ENCODE measurements at places on chromosomes 12 and 14. TPM values are rescaled to one million over a fixed set of nuclear protein-coding genes. Genes with fewer than 3 reads are reported as not detected.

GRCh38 chr12:31783996-31784645, 55.3 kb upstream of the AMN1 start:
- H3K27ac ChIP-seq, result no peak overlapping the region
- no peaks in the 10 kb centered on the region for H3K27me3 ChIP-seq
- H3K4me3 ChIP-seq, result no peak overlapping the region
- no peaks in the 10 kb centered on the region for H3K4me1 ChIP-seq

Gene AMHR2
- total RNA-seq, result 0.34 TPM

Gene PSMC6
- 132 TPM for total RNA-seq

GRCh38 chr12:80262346-80262745, 163.0 kb downstream of the OTOGL start:
- no peaks in the 10 kb centered on the region for H3K4me1 ChIP-seq
- no peak overlapping the region for H3K27ac ChIP-seq
- H3K27me3 ChIP-seq, result no peaks in the 10 kb centered on the region
- DNase-seq, result no peak
- no peak overlapping the region for H3K4me3 ChIP-seq
- no peaks in the 10 kb centered on the region for H3K36me3 ChIP-seq

Gene GALNT6
- not detected for total RNA-seq

Gene MIP
- total RNA-seq, result not detected

- peak overlapping the region; percentile 4 for H3K27ac ChIP-seq
- no peaks in the 10 kb centered on the region for H3K27me3 ChIP-seq
- no peak for DNase-seq
- H3K4me3 ChIP-seq, result no peak overlapping the region
Observed at GRCh38 chr12:110733089-110733715, 9.5 kb downstream of the PPP1CC start.

Gene PDZRN4
- 0.09 TPM for total RNA-seq

DNA sequence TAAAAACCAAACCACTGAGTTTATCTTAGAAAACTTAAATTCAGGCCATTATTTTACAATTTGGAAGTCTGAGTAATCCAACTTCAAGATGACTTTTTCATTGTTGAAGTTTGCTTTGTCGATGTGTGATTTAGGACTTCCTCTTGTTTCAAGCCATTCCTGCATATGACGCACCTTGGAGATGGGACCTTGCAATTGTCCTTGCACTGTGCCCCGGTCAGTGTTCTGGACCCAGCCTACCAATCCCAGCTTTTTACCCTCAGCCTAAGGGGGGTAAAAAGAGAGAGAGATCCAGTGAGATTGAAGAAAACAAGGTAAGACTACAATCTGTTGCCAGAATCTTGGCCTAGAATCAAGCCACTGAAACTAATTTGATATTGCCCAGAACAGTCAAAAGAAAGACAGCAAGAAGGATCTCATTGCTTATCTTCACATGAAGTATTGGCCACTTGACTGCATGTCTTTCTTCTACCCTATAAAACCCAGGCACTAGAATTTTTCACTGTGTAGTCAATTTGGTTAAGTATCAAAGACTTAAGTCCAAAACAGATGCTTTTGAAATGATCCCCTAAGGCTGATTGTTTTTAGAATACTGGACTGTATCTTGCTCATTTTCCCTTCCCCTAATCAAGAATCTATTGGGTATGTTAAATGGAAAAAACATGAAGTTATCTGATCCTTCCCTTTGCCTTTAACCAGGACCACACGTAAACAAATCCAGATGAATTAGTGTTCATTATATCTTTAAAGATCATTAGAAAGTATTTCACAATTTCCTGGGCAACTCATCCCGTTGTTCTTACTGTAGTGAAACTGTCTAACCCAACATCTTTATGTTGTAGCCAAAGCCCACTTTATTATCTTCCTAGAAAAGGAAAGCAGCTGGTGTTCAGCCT, 2.4 kb upstream of the MLH3 start:
- peaks cover 10% of the 10 kb centered on the region for H3K4me1 ChIP-seq
- DNase-seq, result no peak
- H3K27me3 ChIP-seq, result no peaks in the 10 kb centered on the region

GRCh38 chr12:56591961-56592360, 38.2 kb downstream of the BAZ2A start:
- peak overlapping the region; percentile 45 for H3K27ac ChIP-seq
- no peaks in the 10 kb centered on the region for H3K36me3 ChIP-seq
- no peak overlapping the region for H3K4me3 ChIP-seq
- no peak for DNase-seq
- H3K4me1 ChIP-seq, result no peaks in the 10 kb centered on the region

Gene CACNA2D4
- total RNA-seq, result 8.5 TPM

GRCh38 chr12:124011435-124012115, 38.6 kb downstream of the ZNF664 start:
- peaks cover 21% of the 10 kb centered on the region for H3K4me1 ChIP-seq
- H3K36me3 ChIP-seq, result peaks cover 6% of the 10 kb centered on the region
- no peaks in the 10 kb centered on the region for H3K27me3 ChIP-seq
- H3K4me3 ChIP-seq, result no peak overlapping the region

- peaks cover 6% of the 10 kb centered on the region for H3K4me1 ChIP-seq
- no peaks in the 10 kb centered on the region for H3K27me3 ChIP-seq
- H3K36me3 ChIP-seq, result no peaks in the 10 kb centered on the region
- peak overlapping the region; percentile 96 for H3K4me3 ChIP-seq
- peak; percentile 80 for DNase-seq
Observed at GRCh38 chr12:52903855-52904508, 894 bp downstream of the KRT8 start.

Gene PTPRQ
- total RNA-seq, result 0.07 TPM

DNA sequence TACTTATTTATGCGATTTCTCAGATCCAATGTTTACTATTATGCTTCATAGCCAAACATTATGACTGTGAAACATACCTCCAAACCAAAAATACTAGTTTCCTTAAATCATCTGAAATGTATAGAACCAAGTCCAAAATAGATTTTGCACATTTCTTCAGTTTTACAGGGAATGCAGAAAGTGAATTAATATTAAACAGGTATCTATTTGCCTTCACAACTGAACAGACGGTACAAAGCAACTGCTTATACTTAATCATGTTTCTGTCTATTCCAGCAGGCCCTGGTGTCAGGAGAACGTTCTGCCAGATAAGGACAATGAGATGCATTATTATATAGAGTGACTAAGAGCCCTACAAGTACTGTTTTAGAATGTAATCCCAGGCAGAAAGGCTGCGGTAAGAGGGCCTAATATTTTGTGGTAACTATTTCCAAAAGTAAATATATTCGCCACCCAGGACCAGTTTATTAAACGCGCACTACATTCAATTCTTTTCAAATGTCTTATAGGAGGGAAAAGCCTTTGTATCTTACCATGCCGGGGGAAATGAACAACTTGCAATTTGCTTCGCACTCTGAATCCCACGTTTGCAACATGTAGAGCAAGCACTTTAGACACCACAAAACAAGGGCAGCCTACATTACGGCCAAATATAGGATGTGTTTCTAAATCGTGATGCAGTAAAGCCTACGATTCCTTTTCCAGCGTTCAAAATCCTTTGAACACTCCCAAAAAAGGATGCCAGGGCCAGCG, 1.5 kb downstream of the CORO1C start:
- H3K4me3 ChIP-seq, result peak overlapping the region; percentile 96
- H3K27ac ChIP-seq, result peak overlapping the region; percentile 89
- DNase-seq, result no peak
- no peaks in the 10 kb centered on the region for H3K27me3 ChIP-seq

Gene IL31
- total RNA-seq, result not detected

GRCh38 chr12:67797185-67797741, 148.7 kb downstream of the DYRK2 start:
- no peak for DNase-seq
- H3K4me3 ChIP-seq, result no peak overlapping the region
- no peaks in the 10 kb centered on the region for H3K36me3 ChIP-seq
- H3K27me3 ChIP-seq, result no peaks in the 10 kb centered on the region

Gene FAR2
- 19.5 TPM for total RNA-seq

DNA sequence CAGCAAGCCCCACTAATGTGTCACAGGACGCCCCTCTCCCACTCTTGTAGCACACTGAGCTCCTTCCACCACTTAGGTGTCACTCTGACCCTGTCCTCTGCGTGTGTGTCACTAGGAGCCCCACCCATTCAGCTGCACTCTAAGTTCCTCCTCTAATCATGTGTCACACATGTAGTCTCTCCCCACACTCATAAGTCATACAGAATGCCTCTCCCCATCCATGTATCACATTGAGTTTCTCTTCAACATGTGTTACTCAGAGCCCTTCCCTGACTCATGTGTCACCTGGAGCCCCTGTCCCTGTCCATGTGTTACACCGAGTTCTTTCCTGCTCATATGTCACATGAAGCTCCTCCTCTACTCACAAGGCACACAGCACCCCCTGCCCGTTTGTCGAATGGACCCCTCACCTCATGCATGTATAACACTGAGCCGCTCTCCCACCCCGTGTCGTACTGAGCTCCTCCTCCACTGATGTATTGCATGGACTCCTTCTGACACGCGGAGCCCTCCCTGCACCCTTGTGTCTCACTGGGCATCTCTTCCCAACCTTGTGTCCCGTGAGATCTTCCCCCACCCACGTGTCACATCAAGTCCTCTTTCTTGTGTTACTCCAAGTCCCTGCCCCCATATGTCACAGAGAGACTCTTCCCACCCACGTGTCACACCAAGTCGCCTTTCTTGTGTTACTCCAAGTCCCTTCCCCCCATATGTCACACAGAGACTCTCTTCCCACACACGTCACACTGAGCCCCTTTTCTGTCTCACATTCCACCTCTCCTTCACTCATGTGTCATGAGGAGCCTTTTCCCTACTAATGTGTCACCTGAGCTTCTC, 31.0 kb downstream of the RTL1 start:
- H3K27me3 ChIP-seq, result no peaks in the 10 kb centered on the region
- H3K27ac ChIP-seq, result no peak overlapping the region
- H3K4me1 ChIP-seq, result no peaks in the 10 kb centered on the region
- no peak overlapping the region for H3K4me3 ChIP-seq

DNA sequence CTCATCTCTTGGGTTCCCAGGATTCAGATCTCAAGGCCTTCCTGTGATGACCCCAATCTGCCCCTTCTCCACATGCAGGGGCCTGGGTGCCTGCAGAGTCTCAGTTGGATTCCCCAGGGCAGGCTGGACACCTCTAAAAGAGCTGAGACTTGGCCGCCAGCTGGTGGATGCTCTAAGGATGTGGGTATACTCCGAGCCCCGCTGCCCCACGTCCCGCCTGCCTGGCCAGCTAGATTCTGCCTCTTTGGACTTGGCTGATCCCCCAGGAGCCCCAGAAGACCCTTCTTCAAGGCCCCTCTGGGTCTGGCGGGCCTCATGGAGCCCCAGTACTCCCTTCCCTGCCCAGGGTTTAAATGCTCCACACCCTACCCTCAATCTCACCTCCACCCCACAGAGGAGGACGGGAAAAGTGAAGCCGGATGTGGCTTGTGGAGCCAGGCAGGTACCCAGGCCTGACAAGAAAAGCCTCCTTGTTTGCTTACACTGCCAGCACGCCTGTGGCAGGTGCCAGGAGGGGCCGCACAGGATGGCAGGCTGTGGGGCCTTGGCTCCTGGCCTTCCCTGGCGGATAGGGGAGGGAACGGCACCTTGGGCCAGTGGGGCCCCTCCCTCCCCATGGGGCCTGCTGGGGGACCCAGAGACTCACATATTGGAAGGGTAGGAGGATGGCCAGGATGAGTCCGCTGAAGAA, 15.1 kb downstream of the FAIM2 start:
- no peaks in the 10 kb centered on the region for H3K27me3 ChIP-seq
- no peaks in the 10 kb centered on the region for H3K36me3 ChIP-seq
- peaks cover 29% of the 10 kb centered on the region for H3K4me1 ChIP-seq
- no peak overlapping the region for H3K27ac ChIP-seq
- DNase-seq, result no peak
- H3K4me3 ChIP-seq, result no peak overlapping the region

Gene MYF5
- total RNA-seq, result not detected

DNA sequence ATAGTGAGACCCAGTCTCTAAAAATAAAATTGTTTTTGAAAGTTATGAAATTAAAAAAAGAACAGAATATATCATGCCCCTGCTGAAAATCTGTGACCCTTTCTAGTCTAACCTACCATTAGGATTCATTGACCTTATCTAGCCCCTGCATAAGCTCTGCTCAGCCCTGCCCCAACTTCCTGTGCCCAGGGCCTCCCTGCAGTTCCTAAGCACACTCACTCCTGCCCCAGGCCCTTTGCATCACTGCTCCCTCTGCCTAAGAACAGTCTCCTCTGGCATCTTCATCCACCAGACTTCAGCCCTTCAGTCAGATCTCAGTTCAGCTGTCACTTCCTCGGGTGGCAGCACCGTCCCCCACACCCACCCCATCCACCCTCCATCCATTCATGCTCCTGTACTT, 55.4 kb downstream of the SCARB1 start:
- no peaks in the 10 kb centered on the region for H3K27me3 ChIP-seq
- H3K36me3 ChIP-seq, result no peaks in the 10 kb centered on the region
- no peak overlapping the region for H3K4me3 ChIP-seq
- no peak overlapping the region for H3K27ac ChIP-seq
- peaks cover 8% of the 10 kb centered on the region for H3K4me1 ChIP-seq
- DNase-seq, result no peak

Gene CBLN3
- total RNA-seq, result 0.25 TPM

Gene TRIP11
- total RNA-seq, result 28.4 TPM

Gene SAMD15
- 2.2 TPM for total RNA-seq

Gene PPHLN1
- total RNA-seq, result 81.5 TPM

Gene SOCS4
- 32.6 TPM for total RNA-seq

Gene LRCOL1
- not detected for total RNA-seq

- H3K27me3 ChIP-seq, result no peaks in the 10 kb centered on the region
- H3K4me3 ChIP-seq, result no peak overlapping the region
- no peak overlapping the region for H3K27ac ChIP-seq
Observed at GRCh38 chr12:116402163-116402939, 124.9 kb upstream of the MED13L start.

DNA sequence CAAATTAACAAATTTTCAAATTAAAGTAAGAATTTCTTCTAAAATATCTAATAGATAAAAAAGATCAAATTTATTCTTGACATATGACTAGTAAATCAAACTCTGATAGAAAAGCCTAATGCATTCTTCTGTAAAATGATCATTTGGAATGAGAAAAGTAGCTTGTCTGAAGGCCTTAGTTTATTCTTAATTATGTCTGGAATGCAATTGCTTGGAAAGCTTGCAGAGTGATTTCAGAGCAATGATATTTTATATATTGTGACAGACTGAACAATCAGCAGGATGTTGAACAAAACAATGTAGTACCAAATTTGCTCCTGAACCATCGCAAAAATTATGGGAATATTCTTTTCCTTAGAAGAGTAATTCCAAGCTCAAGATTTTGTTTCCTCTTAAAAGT, 789.6 kb upstream of the NOVA1 start:
- H3K27ac ChIP-seq, result no peak overlapping the region
- no peaks in the 10 kb centered on the region for H3K4me1 ChIP-seq
- H3K27me3 ChIP-seq, result no peaks in the 10 kb centered on the region
- H3K36me3 ChIP-seq, result no peaks in the 10 kb centered on the region
- DNase-seq, result no peak
- no peak overlapping the region for H3K4me3 ChIP-seq

GRCh38 chr12:52007158-52007921, 594 bp downstream of the TAMALIN start:
- H3K27me3 ChIP-seq, result peaks cover 49% of the 10 kb centered on the region
- peak; percentile 47 for DNase-seq
- H3K27ac ChIP-seq, result no peak overlapping the region
- H3K36me3 ChIP-seq, result no peaks in the 10 kb centered on the region

- H3K27me3 ChIP-seq, result no peaks in the 10 kb centered on the region
- no peaks in the 10 kb centered on the region for H3K4me1 ChIP-seq
- H3K4me3 ChIP-seq, result no peak overlapping the region
- no peaks in the 10 kb centered on the region for H3K36me3 ChIP-seq
- no peak for DNase-seq
Observed at GRCh38 chr12:28223025-28223554, 32.8 kb downstream of the CCDC91 start.
